ENCODE measurements at places on chromosomes 2 and 18. TPM values are rescaled to one million over a fixed set of nuclear protein-coding genes. Genes with fewer than 3 reads are reported as not detected.

Gene SLC9A2
- total RNA-seq = 0.02 TPM

Gene DAW1
- not detected for total RNA-seq

Gene CYS1
- not detected for total RNA-seq

Gene ABCA12
- total RNA-seq = 0.04 TPM

Gene PIEZO2
- 27.2 TPM for total RNA-seq

Gene ZNF385B
- total RNA-seq = 4.0 TPM

Gene XIRP2
- total RNA-seq = 0.04 TPM

Gene CCDC102B
- total RNA-seq = 3.7 TPM

Gene ASB18
- total RNA-seq = not detected

Gene OR6B2
- not detected for total RNA-seq
